T-cell (primary cell): ENCODE measurements at places on chromosomes 7 and 10.

GRCh38 chr7:113083132-113083815 is 3.4 kb downstream of the GPR85 start:
- no peak for DNase-seq

GRCh38 chr7:45459476-45459875 is 114.7 kb upstream of the ADCY1 start:
- no peak for DNase-seq

- DNase-seq, result no peak
Observed at GRCh38 chr7:11228515-11228914, 254.8 kb downstream of the PHF14 start.

DNA sequence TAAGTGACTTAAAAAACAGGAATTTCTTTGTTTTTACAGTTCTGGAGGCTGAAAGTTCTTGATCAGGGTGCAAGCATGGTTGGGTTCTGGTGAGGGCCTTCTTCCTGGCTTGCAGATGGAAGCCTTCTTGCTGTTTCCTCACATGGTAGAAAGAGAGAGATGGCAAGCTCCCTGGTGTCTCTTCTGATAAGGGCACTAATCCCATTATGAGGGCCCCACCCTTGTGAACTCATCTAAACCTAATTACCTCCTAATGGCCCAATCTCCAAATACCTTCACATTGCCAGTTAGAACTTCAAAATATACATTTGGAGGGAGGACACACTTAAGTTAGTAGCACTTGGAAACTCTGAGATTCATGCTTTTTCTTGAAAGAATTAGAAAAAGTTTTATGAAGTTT is 314.4 kb upstream of the AOAH start:
- no peak for DNase-seq

DNA sequence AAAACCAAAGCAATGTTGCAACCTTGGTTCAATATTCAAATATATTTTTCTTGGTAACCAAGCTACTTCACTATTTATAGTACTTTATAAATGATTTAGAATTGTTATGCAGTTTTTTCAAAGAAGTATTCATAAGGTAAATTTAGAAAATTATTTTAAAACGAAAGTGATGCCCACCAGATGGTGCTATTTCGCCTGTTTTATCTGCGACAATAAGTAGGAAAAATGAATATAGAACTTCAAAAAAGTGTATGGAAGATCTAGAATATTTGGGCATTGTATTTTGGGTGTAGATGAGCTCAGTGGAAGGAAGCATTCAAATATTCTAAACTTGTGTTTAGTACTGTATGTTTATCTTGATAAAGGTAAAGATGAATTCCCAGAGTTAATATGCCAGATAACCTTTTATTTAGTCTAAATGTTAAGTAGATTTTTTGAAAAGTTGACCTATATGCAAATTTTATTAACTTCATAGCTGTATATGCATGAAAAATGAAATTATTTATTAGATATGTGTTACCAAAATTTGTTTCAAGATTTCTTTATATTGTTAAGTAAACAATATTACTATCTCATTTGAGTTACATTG is 93.2 kb downstream of the ADK start:
- DNase-seq, result no peak

DNA sequence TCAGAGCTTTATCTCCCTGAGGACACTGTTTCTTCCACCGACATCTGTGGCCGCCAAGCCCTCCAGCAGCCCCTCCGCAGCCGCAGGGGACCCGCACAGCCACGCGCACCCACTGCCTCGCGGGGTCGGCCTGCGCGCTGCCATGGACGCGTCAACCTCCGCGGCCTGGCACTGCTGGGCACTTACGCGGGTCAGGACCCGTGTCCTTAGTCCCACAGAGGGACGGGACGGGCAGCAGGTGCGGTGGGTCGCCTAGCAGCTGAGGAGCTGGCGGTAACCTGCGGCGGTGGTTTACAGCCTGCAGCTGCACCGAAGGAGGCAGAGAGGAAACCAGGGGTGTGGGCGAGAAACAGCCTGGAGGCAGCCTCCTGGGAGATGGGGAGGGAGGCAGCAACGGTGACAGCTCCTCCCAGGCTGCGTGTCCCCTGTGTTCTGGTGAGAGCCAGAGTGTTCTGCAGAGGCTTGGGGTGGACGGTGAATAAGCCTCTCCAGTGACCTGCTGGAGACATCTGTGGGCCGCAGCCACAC is 61.3 kb downstream of the SEC61G start:
- DNase-seq, result no peak
